ENCODE measurements at places on chromosomes 5 and 9.
A peak's percentile ranks its signal among the peaks of the same experiment; 100 is the strongest.

- DNase-seq: no peak
Observed at GRCh38 chr5:58860680-58861079, 277.8 kb downstream of the RAB3C start.

- no peak for DNase-seq
Observed at GRCh38 chr5:170536525-170536924, 32.7 kb downstream of the KCNIP1 start.

- peak; percentile 24 for DNase-seq
Observed at GRCh38 chr5:179266291-179267070, 78.8 kb downstream of the ADAMTS2 start.

- no peak for DNase-seq
Observed at GRCh38 chr9:117454711-117455110, 39.9 kb upstream of the ASTN2 start.

DNA sequence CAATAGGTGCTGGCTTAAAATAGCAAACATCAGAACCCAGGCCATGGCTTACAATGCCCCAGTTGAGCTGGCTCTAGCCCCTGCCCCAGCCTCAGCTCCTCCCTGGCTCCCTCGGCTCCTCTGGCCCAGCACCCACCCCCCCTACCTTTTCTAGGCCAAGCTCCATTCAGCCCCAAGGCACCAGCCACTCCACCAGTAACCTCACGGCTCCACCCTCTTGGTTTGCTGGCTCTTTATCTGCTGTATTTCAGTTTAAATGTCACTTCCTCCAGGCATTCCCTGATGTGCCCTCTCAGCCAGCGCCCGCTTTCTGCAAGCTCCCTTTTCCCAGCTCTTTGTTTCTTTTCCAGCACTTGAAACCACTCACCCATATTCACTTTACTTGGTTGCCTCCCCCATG is 10.6 kb downstream of the C1QTNF2 start:
- no peak for DNase-seq
